WTC11 (cell line): ENCODE measurements at places on chromosomes 2 and 18.

DNA sequence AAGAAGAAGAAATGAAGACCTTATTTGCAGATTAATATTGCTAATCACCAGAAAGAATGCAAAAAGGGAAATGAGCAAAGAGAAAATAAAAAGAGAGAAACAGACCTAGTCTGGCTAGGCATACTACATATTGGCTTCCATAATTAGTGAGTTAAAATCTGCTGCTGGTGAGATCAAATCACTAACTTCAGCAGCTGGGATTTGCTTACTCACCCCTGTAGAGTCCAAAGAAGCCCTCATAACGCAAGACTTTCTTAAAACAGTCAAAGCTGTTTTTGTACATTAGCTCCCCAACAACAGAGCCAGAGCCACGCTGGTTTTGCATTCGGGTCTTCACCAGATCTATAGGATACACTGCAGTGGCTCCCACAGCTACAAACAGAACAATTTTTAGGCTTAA is 80.9 kb downstream of the SLC25A12 start:
- no peak for DNase-seq

- no peak for DNase-seq
Measured at GRCh38 chr2:39499336-39499735, 62.3 kb upstream of the MAP4K3 start.

- DNase-seq: no peak
Measured at GRCh38 chr2:204033611-204034495, 97.3 kb downstream of the ICOS start.

DNA sequence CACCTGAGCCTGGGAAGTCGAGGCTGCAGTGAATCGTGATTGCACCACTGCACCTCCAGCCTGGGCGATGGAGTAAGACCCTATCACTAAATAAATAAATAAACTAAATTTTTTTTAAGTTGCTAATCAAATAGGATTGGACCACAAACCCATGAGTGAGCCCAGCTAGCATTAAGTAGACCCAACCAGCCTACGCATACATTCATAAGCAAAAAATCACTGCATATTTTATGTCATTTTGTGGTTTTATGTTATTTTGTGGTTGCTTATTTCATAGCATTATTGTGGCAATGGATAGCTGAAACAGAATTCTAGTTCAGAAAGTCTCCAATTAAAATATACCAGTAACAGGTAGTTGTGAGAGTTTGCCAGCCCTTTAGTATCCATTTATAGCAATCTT is 29.1 kb upstream of the ZC3H15 start:
- DNase-seq: no peak

GRCh38 chr2:49288113-49288705 is 133.9 kb upstream of the FSHR start:
- no peak for DNase-seq

GRCh38 chr2:38731684-38732221 is 19.4 kb downstream of the SRSF7 start:
- no peak for DNase-seq

DNA sequence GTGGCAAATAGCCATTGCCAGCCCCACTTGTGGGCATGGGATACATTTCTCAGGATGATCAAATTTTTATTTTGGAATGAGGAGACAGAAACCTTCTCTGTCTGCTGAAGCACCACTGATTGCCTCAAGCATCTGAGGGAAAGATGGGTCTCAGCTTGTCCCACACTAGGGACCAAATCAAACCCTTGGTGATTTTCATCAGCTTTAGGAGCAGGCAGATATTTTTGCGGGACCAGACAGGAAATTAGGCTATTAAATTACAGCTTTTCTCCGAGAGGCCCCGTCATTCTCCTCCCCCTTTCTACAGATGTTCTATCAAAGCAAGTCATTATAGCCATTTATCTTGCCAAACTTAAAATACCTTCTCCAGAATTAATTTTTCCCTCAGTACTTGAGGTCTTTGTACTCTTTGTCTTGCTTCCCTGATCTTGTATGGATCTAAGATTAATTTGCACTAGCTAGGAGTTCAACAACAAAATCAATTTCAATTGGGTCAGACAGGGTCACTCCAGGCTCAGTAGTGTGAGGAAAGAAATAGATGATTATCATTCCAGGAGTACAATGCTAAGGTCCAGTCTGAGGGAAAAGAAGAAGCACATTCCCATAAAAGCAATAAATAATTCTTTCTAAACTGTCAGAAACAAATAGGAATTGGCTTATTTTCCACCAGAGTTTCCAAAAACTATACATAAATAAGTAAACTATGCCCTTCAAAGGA is 818.1 kb upstream of the SOX11 start:
- DNase-seq: no peak

- no peak for DNase-seq
Measured at GRCh38 chr2:88556026-88556425, 71.2 kb downstream of the EIF2AK3 start.

- no peak for DNase-seq
Measured at GRCh38 chr2:45083175-45083574, 73.9 kb upstream of the SIX2 start.

DNA sequence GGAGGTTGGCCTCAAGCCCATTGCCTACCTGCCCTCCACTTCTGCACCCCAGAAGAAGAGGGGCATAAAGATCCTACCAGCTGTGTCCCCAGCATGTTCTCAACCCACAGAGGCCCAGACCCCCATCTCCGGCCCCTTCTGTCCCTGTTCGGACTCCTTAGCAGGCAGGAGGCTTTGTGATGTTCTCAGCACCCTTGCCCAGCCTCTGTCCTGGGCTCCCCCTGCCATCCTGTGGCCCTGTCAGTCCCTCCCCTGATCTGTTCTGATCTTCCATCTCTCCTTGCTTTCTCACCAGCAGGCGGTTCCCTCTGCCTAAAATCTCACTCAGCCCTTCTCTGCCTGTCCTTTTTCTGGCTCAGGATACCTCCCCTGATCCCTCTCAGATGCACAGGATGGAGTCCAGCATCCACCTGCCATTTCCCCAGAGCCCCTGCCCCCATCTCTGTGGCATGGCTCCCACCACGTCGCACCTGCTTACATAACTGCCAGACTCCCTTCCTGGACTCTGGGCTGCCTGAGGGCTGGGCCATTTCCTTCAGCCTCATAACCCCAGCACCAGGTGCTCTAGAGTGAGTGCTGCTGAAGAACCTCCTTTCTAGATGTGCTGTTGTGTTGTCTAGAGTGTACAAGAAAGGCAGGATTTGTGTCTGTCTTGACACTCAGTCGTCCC is 134.0 kb downstream of the CTIF start:
- DNase-seq: no peak

GRCh38 chr2:25170888-25171287 is 2.5 kb upstream of the POMC start:
- no peak for DNase-seq

DNA sequence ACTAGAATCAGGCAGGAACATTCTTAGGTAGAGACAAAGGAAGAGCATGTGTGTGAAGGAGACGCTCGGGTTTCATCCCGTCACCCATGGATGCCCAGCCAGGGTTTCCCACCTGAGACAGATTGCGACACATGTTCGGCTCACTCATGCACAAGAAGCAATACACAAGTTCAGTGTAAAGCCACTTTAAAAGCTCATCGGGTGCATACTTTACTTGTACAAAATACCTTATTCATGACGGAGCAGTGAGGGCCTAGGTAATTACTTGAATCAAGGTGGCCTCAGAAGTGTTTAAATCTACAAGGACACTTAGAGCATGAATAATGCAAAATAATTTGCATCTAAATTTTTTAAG is 42.0 kb downstream of the ZEB2 start:
- no peak for DNase-seq

DNA sequence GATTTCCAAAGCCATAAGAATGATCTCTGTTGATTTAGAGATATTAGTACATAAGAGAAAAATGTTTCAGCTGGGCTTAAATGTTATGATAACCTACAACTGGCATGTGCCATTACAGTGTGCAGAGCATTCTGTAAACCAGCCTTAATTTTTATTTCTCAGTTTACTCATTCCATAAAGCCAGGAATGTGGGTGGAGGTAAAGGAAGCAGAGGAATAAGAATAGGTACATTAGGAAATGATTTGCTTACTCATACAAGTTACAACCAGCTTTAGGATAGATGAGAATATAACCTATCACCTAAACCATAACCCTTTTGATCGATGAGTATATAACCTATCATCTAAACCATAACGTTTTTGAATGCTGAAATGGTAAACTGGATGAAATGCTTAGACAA is 1394.7 kb upstream of the ACVR2A start:
- no peak for DNase-seq

- DNase-seq: no peak
Measured at GRCh38 chr2:214816008-214816533, 6.6 kb upstream of the BARD1 start.

- DNase-seq: peak; percentile 29
Measured at GRCh38 chr2:26640331-26640745, 828 bp downstream of the CIB4 start.

GRCh38 chr2:201180010-201180409 is 2.9 kb upstream of the CASP10 start:
- no peak for DNase-seq

DNA sequence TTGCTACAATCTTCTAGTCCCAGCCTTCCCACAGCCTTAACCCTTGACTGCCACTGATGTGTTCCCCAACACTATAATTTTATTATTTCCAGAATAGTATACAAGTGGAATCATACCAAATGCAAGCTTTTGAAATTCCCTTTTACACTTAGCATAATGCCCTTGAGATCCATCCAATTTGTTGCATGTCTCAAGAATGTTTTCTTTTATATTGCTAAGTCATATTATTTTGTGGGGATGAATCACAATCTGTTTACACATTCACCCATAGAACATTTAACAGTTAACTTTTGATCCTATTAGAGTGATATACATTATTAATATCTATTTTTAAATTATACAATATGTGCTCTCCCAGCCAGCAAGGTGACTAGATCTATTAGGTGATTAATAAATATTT is 74.3 kb upstream of the KYNU start:
- DNase-seq: no peak

DNA sequence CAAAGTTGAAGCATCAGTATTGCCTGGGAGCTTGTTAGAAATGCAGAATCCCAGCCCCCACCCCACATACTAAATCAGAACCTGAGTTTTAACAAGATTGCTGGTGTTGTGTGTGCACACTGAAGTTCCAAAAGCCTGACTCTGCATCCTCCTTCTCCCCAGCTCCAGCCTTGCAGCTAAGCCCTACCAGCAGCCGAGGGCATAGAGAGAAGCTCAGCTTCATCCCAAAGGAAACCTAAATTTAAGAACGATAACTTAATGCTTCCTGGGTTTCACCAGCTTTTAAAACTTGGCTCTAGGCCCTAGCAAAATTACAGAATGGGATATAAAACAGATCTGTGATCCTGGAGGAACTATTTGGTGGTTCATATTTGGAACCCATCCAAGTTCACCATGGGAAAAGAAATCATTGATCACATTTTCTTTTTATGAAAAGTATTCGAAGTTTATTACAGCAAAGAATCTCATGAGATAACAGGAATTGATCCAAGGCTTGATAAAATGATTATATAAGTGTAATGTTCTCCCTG is 11.1 kb downstream of the SMYD1 start:
- DNase-seq: no peak

DNA sequence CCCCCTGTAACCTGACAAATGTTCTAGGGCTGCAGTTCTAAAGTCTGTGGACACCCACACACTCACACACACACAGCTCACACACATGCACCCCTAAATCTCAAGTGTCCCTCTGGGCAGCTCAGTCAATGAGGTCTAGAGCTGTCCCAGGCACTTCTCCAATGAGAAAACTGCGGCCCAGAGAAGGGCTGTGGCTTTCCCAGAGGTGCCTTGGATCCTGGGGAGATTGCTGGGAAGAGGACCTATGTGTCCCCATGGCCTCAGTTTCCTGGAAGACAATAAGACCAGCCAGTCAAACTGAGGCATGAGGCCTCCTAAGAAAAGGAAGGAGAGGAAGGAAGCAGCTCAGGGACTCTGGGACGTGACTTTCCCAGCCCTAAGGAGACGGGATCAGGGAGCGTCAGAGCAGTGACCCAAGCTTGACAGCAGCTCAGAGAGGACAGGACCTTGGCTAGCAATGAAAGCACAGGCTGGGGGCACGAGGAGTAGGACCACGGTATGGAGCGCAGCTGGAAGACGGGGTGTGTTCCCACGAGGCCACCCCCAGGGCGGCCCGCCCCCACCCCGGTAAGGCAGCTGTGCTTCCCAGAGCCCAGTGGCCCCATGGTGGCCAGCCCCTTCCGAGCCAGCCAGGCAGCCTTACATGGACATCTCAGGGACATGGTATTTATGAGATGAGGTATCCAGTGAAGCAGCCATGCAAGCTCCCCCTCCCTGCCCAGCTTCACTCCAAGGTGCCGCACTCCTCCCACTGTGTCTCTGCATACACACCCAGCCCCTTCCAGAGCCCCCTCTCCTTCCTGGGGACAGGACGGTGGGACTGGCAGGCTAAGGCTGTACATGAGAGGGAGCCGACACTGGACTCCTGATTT is 46.0 kb downstream of the TNS1 start:
- DNase-seq: no peak

GRCh38 chr2:168424112-168424951 is 31.7 kb upstream of the CERS6 start:
- no peak for DNase-seq

- peak; percentile 57 for DNase-seq
Measured at GRCh38 chr2:96265349-96265839, 403 bp downstream of the TMEM127 start.

DNA sequence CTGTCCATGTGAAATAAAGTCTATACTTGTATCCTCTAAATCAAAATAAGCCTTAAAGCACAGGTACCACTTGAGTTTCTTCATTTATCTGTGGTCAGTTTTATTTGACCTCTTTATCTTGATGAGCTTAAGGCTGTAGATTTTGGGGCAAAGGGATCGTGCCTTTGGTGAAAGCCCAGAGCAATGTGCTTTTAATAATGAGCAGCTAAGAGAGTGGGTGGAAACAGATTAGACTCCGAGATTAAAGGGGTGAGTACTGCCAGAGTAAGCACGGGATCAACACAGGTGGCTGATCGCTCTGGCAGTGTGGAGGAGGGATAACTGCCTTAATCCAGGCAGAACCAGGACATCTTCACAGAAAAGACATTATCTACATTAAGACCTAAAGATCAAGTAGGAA is 280.4 kb downstream of the TDRD15 start:
- no peak for DNase-seq

- DNase-seq: peak; percentile 39
Measured at GRCh38 chr2:287471-287885, 413 bp downstream of the ALKAL2 start.

DNA sequence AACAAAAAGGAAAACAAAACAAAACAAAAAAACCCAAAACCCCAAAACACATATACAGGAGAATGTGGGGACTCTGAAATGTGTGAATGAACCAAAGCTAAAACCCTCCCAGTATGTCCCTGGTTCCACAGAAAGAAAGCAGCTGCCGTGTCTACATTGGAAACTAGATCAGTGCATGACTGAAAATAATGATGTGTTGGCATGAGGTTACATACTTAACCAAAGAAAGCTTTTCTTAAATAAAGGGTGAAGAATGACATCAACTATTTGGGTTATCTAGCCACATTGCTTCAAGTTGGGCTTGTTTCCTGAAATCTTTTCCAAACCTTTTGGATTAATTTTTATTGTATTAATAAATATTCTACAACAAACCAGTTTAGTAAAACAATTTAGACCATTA is 91.9 kb upstream of the FN1 start:
- DNase-seq: no peak
